Chondrocyte (in vitro differentiated cells): ENCODE measurements at places on chromosomes 3 and 15. TPM values are rescaled to one million over a fixed set of nuclear protein-coding genes. Genes with fewer than 3 reads are reported as not detected.

GRCh38 chr3:46926871-46927717 is 49.5 kb downstream of the CCDC12 start:
- peak; percentile 75 for DNase-seq

GRCh38 chr3:100650651-100651619 is 41.5 kb downstream of the ADGRG7 start:
- no peak for DNase-seq

- no peak for DNase-seq
These were observed 582.8 kb upstream of the CCDC54 start for GRCh38 chr3:106794442-106794841.

The CMSS1 gene
- 19.5 to 57.6 TPM (median 22.3 TPM) in 3 replicates for total RNA-seq

GRCh38 chr3:178480795-178481194 is 55.4 kb upstream of the KCNMB2 start:
- DNase-seq, result no peak

DNA sequence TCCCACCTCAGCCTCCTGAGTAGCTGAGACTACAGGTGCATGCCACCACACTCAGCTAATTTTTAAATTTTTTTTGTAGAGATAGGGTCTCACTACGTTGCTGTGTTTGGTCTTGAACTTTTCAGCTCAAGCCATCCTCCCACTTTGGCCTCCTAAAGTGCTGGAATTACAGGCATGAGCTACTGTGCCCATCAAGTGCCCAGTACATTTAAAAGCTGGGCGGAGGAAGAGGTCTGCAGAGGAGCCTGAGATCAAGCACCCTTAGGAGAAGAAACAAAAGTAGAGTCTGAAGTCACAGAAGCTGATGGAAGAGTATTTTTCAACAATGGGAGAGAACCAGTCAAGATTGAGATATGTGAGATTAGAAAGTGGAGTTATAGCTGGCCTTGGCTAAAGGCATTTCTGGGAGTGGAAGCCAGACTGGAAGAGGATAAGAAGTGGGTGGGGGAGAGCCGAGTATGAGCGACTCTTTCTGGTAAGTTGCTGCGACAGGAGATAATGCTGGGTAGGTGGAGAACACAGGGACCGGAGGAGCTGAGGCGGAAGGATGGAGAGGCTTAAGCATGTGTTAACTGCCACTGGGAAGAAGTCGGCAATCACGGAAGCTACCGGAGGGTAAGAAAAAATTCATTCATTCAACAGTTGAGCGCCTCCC is 782 bp upstream of the IREB2 start:
- DNase-seq, result no peak

GRCh38 chr3:59426821-59427565 is 377.2 kb upstream of the CFAP20DC start:
- DNase-seq, result no peak

DNA sequence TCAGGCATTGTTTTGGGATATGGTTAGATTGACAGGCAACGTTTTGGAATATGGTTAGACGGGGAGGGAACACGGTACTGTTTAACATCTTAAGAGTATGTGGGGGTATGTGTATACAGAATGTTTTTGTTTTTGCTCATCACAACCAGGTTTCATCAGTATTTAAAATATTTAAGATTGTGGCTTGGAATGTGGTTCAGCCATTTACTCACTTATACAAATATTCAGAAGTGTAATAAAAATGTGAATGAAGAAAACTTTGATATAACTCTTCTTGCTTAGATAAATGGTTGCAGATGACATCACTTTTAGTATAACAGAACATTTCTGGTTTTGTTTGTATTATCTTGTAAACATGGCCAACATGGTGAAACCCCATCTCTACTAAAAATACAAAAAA is 3.9 kb upstream of the PAK2 start:
- no peak for DNase-seq

- peak; percentile 97 for DNase-seq
These were observed 143.9 kb downstream of the GABRB3 start for GRCh38 chr15:26628879-26629529.

- no peak for DNase-seq
These were observed 88.5 kb upstream of the LRRFIP2 start for GRCh38 chr3:37262816-37263393.

- DNase-seq, result no peak
These were observed 78.0 kb upstream of the SNRPA1 start for GRCh38 chr15:101372960-101373525.

DNA sequence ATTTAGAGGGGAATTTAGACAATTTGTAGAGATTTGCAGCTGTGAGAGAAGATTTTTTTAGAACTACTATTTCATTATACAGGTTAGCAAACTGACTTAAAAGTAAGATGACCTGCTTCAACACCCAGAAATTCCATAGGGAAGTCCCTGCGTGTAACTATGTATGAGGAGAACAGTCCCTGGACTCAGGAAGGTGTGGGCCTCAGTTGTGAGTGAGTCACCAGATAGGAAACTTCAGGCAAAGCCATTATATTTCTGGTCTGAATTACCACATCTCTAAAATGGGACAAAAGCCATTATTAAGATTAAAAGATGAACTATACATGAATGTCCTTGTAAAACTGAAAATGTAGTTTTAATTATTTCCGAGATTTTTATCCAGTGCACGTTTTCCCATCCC is 488.3 kb upstream of the GOLIM4 start:
- DNase-seq, result no peak

- DNase-seq, result no peak
These were observed 19.2 kb downstream of the ZBTB38 start for GRCh38 chr3:141387516-141387915.

The BFSP2 gene
- not detected in 3 replicates for total RNA-seq

DNA sequence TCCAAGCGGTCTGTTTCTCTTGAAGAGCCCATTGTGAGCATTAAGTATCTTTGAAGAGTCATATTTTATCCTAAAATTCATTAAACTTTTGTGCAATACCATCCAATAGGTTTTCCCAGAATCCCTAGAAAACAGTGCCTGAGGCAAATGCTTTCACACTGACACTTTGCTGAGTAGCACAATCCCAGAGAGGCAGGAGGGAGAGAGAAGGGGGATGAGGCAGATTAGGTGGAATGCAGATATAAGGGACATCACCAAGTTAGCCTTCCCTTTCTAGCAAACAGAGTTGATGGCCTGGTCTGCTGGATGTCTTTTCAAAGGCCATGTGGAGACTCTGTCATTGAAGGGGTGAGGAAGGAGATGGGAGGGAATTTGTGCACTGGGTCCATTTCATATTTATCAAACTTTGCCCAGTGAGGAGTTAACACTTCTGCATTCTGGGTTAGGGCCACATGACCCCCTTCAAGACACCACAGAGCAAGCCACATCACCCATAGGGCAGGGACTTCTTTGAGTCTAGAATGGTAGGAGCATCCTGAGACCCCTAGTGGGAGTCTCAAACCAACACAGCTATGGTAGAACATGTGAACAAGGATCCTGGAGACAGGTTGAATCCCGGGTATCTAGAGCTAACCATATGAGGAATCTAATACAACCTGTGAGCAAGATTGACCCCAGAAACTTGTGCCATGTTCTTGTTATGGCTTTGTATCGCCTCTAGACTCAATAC is 32.0 kb upstream of the SEMA6D start:
- DNase-seq, result no peak

The THRB gene
- 3.1 to 3.8 TPM (median 3.5 TPM) in 3 replicates for total RNA-seq

The FSTL1 gene
- total RNA-seq, result 2,561 to 3,511 TPM (median 3,398 TPM) in 3 replicates

The MYO5C gene
- 0.79 to 2.7 TPM (median 1.4 TPM) in 3 replicates for total RNA-seq

The ROBO2 gene
- 1.7 to 11.1 TPM (median 2.8 TPM) in 3 replicates for total RNA-seq

- DNase-seq, result no peak
These were observed 14.9 kb downstream of the CBLB start for GRCh38 chr3:105853801-105854432.

- DNase-seq, result no peak
These were observed 19.9 kb downstream of the MYO9A start for GRCh38 chr15:72098040-72098439.

- DNase-seq, result no peak
These were observed 17.7 kb downstream of the TICRR start for GRCh38 chr15:89593018-89593417.

The DMXL2 gene
- total RNA-seq, result 20.0 to 25.0 TPM (median 20.7 TPM) in 3 replicates

GRCh38 chr3:113329757-113330156 is 111.5 kb downstream of the CFAP44 start:
- DNase-seq, result no peak

DNA sequence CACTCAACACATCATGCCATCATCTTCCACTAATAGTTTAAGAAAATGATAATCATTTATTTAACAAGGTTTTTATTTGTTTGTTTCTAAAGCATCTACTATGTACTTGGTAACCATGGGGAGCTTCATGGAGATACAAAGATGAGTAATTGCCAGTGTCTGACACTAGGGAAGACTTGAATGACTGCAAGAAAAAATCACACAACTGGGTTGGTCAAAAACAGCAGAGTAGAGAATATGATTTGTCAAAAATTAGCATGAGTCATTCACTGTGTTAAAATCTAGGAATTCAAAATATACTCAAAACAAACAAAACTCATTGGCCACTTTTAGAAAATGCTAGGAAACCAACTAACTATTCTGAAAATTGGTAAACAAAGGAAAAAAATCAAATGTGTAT is 6.3 kb downstream of the BNC1 start:
- no peak for DNase-seq

DNA sequence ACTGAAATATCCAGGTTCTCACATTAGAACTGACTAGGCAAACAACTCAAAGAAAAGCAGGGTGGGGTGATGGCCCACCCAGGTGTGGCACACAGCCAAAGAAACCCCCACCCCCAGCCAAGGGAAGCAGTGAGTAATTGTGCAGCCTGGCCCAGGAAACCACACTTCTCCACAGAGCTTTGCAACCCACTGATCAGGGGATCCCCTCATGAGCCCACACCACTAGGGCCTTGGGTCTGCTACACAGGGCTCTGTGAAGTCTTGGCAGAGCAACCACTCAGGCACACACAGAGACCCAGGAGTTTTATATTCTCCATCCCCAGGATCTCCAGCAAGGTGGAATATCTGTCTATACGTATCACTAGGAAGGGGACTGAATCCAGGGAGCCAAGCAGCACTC is 22.2 kb upstream of the TRIM42 start:
- DNase-seq, result no peak

DNA sequence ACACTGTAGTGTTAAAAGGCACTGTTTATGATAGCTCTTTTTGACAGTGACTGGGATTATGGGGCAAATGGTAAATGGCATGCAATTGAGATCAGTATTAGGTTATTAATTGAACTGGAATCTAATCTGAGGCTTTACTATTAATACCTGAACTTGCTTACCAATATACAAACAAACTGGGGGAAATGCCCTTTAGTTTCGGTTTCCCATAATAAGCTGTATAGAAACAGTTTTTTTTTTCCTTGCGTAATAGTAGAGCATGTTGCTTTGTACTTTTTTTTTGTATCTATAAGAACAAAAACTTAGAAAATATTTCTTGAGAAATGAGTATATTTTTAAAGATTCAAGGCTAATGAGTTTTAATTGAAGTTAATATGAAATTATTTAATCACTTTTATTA is 95.0 kb downstream of the FNDC3B start:
- DNase-seq, result no peak

The KNG1 gene
- not detected in 3 replicates for total RNA-seq

DNA sequence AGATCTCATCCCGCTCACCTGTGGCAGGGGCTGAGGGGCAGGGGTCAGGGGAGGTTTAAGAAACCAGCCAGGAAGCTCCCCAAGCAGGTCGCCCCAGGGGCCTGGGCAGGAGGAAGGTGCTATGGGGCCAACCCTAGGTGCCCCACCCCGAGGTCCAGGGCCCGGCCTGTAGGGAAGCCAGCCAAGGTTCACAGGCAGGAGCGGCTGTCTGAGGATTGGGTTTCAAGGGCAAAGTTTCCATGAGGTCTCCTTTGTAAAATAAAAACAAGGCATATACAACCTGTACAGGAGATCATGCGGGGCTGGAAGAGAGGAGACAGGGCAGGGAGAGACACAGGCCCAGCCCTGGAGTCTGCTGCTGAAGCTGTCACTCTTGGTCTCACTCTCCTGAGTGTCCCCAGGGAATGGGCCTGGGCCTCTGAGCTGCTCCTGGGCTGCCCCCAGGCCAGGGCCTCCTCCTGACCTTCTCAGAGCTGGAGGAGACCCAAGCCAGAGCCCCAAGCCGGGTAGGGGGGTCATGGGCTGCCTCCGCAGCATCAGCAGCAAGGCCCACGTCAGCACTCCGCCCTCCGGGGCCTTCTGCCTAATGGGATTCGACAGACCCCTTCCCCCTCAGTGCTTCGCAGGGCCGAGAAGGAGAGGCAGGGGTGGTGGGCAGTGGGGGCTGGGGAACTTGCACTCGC is 5.5 kb downstream of the CPLX3 start:
- no peak for DNase-seq

The SH2D7 gene
- not detected in 3 replicates for total RNA-seq
